ENCODE measurements at places on chromosomes 1 and 21.

DNA sequence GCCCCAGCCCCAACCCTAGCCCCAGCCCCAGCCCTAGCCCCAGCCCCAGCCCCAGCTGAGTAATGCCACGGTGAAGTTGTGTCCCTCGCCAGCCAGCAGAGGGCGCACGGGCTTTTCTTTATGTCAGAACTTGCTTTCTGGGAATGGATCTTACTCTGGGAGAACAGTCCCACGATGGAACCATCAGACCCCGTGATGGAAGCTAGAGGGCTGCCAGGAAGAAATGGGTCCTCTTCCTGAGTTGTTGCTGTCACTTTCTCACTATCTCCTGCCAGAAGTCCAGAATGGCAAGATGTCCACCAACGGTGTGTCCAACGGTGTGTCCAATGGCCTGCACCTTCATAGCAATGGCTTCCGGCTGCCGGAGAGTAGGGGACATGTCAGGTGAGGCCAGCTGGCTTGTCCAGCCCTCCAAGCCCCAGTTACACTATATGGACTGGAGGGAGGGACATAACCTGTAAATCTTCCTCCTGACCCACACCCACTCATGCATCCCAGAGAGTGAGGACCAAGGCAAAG, 25.1 kb upstream of the TMEM222 start:
- peak; percentile 79 for DNase-seq

- no peak for DNase-seq
These were observed 25.5 kb downstream of the EVI5 start for GRCh38 chr1:92759361-92759760.

GRCh38 chr1:41856944-41857285, 61.8 kb downstream of the HIVEP3 start:
- DNase-seq = no peak

GRCh38 chr1:77582905-77583304, 99.6 kb downstream of the ZZZ3 start:
- no peak for DNase-seq

- no peak for DNase-seq
These were observed 94.4 kb upstream of the RGS4 start for GRCh38 chr1:162974810-162975209.
